Epithelial cell of esophagus (primary cell): ENCODE measurements at places on chromosomes 2 and 18.
A peak's percentile ranks its signal among the peaks of the same experiment; 100 is the strongest.

GRCh38 chr2:73700661-73701447 is 36.3 kb downstream of the TPRKB start:
- DNase-seq = no peak

GRCh38 chr2:42052702-42053481 is 5.1 kb downstream of the PKDCC start:
- no peak for DNase-seq

GRCh38 chr2:196291426-196291825 is 120.0 kb upstream of the STK17B start:
- DNase-seq = peak; percentile 61

DNA sequence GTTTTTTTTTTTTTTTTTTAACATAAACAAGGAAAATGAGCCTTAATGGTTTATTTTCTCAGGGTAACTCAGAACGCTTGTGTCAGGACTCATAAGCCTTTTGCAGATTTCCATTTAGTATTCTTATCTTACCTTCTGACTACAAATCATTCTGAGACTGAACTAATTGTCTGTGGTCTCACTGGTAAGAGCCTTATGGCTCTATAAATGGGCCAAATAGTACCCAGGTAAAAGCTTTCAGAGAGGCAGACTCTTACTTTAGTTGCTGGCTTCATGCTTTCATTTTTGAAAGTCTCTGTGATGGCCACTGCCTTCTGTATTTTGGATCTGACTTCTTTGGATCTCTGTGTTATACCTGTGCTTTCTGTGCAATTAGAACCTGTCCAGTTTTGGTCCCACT is 403.4 kb downstream of the RIT2 start:
- DNase-seq = no peak

DNA sequence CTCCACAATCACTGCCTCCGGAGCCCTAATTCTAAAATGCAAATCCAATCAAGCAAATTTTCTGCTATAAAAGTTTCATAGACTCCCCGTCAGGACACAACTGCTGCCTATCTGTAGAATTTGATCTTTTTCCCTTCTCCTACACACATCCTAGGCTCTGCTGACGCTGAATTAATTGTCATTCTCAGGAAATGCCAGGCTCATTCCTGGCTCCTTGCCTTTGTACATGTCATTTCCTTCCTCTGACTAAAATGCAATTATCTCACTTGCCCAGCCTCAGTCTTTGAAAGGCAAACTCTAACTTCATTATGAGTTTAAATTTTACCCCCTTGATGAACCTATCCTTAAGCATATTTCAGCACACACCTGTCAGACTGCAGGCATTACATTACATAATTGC is 844.9 kb upstream of the CRIM1 start:
- DNase-seq = no peak

DNA sequence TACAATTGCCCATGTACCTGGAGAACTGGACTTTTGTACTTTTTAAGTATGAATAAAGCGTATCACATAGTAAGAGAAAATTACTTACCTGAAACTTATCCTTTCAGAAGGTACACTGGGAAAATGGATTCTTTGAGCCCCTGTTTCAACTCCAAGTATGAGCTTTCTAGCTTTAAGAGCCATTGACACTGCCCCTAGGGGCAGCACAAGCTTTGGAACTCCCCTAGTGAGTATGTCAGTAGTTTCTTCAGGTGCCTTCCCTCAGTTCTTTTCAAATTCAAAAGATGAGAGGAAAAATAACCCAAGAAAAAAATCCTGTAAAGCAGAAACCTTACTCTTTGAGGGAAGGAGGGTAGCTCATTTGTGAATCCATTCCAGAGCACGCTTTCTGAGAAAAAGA is 124.1 kb downstream of the MEMO1 start:
- peak; percentile 11 for DNase-seq

GRCh38 chr2:32810909-32811495 is 135.8 kb upstream of the LTBP1 start:
- DNase-seq = peak; percentile 70

GRCh38 chr18:74499633-74500032 is 3.5 kb downstream of the CNDP2 start:
- DNase-seq = peak; percentile 82

- no peak for DNase-seq
Measured at GRCh38 chr2:86454238-86454637, 13.1 kb downstream of the KDM3A start.

DNA sequence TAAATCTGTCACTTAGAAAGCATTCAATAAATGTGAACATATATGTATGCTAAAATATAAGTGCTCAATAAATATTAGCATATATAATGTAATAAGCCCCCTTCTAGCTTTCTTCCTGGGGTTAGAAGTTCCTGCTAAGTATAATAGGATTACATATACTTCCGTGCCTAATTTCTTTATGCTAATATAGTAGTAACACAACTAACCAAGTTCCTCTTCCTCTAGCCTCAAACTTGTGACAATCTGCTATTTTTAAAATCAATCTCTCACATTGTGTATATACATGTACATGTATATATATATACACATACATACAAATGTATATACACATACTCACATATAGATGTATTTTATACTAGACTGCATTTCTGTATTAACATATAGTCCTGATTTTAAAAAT is 32.2 kb downstream of the TLK1 start:
- no peak for DNase-seq

DNA sequence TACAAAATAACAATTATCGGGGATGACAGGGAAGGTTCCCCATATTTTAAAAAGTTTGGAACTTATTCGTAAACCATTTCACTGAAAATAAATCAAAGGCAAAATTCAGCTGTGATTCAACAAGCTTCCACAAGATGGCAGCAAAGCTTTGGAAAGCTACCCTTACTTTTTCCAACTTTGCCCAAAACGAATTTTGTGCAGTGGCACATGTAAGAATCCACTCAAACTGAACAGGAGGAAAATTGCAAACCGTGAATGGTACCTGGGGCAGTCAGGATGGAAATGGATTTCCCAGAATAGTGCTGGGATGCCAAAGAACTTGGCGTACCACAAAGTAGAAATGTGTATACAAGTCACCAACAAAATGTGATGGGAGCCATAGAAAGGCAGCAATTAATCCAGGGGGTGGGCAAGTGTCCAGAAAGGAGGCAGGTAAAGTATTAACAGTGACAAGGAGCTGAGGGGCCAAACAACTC is 10.7 kb downstream of the RPL31 start:
- DNase-seq = peak; percentile 46

DNA sequence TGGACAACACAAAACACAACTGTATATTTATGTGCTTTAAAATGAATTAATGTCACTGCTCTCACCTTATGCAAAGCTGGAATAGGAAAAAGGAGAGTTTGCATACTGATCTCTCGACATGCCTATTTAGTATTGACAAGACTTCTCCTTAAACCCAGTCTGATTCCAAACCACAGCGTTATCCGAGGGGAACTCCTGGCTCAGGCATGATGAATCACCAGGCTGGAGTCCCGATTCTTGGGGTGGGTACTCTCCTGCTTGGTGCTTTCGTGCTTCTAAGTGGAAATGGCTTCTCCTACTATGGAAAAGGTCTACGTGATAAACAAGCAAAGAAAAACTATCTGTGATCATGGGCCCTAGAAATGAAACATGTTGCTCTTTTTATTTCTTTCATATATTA is 88.9 kb upstream of the SLC35G4 start:
- DNase-seq = no peak

- DNase-seq = peak; percentile 72
Measured at GRCh38 chr2:50613161-50613560, 418.8 kb downstream of the NRXN1 start.

DNA sequence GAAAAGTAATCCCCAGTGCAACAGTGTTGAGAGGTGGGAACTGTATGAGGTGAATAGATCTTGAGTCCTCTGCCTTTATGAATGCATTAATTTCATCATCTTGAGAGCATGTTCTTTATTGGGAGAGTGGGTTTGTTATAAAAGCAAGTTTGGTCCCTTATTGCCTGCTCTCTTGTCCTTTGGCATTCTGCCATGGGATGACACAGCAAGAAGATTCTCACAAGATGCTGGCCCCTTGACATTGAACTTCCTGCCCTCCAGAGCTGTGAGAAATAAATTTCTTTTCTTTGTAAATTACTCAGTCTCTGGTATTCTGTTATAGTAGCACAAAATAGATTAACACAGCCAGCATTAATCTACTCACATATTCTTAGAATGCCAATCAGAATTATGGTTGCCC is 108.6 kb downstream of the EHBP1 start:
- DNase-seq = peak; percentile 53

DNA sequence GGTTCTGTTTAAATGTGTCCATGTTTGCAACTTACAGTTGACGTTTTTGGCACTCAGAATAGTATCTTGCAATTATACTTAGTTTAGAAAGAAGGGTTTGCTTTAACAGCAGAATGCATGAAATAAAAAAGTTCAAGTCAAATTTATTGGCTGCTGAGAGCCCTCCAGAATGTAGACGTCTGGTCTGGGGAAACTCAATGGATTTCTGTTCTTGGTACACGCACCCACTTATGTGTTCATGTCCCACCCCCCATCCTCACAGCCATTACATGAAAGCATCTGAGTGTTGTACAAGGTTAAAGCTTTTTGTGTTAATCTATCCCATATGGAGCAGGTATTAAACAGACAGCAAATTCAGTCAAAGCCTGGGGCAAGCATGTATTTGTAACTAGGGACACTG is 219.5 kb downstream of the SOX11 start:
- DNase-seq = no peak

- no peak for DNase-seq
Measured at GRCh38 chr18:9941103-9941502, 27.3 kb downstream of the VAPA start.

- no peak for DNase-seq
Measured at GRCh38 chr2:11492720-11493119, 26.8 kb upstream of the E2F6 start.

DNA sequence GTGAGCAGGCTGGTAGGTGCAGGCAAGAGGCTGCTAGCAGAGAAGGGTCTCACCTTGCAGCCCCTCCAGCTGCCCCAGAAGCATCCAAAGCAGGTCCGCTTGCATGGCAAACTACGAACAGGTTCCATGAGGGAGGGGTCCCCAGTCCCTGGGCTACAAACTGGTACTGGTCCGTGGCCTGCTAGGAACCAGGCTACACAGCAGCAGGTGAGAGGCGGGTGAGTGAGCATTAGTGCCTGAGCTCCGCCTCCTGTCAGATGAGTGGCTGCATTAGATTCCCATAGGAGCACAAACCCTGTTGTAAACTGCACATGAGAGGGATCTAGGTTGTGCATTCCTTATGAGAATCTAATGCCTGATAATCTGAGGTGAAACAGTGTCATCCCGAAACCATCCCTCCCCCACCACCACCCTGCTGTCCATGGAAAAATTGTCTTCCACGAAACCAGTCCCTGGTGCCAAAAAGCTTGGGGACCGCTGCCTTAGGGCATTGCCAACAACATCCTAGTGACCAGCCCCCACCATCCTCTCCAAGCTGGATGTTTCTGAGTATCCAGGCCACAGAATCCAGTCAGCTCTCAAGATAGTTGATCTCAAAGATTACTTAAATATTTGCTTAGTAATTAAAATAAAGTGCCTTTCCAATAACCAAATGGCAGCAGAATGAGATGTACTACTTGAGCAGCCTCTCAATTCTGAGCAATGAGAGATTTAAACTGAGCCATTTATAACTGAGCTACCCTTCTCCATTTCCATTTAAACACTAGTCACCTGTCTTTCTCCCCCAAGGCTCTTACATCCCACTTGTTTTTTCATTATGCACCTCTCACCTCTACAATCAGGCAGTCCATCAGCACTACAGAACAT is 32.4 kb downstream of the LRP2 start:
- no peak for DNase-seq

DNA sequence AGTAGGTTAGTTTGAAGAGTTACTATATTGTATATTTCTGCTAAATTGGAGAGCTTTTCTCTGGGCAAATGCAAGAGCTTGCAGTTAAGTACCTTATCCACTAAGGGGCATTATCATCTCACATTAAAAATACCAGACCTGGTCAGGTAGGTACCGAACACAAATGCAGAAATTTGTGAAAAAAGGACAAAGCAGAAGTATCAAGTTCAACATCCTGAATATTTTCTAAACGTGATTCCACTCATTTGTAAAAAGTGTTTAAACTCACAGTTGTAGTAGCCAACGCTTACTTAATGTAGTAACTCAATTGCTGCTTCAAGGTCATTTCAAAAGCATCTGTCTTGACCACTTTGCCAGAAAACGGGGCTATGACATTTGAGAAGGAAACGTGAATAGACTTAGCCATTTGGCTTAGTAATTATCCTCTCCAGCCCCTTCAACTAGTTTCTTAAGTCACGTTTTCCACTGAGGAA is 52.1 kb downstream of the CYRIA start:
- DNase-seq = peak; percentile 48
